ENCODE measurements at places on chromosomes 7 and 10.

GRCh38 chr7:39672176-39672575, 48.8 kb downstream of the RALA start:
- DNase-seq = no peak

DNA sequence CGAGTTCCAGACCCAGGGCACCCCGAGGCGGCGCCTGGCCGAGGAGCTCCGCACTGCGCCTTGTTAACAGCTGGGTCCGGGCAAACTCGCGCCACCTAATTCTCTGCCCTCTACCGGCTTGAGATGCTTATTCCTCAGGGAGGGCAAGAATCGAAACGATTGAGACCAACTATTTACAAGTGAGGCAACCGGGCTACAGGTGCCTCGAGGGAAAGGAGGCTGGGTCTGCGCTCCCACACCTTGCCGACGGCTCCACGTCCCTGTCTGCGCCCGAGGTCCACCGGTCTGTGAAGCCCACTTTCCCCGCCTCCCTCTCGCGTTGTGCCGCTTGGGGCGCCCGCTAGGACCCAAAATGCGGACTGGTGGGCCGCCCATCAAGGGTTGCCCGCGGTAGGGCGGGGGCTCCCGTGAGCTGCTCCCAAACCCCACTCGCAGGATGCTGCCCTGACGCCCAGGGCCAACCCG, 527 bp downstream of the AKR1B1 start:
- DNase-seq = no peak

GRCh38 chr10:72037266-72037665, 51.1 kb downstream of the SPOCK2 start:
- DNase-seq = no peak

GRCh38 chr7:73487486-73487885, 34.6 kb downstream of the BAZ1B start:
- DNase-seq = no peak

GRCh38 chr10:106504536-106504935, 660.0 kb downstream of the SORCS1 start:
- DNase-seq = no peak

- no peak for DNase-seq
Measured at GRCh38 chr7:71017602-71018001, 114.3 kb upstream of the GALNT17 start.

DNA sequence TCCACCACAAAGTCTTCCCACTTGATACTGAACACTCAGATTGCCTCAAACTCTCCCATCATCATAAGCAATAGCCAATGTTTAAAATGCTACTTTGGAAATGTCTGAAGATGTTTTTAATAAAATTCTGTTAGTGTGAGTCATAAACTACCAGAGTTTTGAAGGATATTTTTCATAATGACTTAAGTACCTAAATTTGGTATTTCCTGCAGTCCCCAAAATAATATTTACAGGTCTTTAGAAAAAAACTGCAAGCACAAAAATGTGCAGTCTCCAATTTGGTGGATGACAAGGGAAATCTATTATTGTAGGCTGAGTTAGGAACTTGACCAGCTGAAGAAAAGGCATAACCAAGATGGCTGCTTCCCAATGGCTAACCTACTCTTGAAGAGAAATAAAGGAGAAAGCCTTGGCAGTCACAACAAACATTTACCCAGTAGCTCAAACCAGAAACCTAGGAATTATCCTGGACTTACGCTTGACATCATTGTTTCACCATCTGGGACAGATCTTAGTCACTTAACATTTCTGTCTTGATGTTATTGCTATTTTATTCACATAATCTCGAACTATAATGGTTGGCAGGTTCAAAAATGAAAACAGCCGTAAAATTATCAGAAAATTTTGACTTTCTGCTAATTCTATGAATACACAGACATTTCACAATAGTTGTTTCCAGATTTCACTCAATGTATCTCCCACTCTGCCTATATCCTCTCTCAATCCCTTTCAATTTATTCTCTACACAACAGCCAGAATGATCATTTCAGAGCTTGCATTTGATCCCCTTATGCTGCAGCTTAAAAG, 111.2 kb upstream of the STEAP1B start:
- DNase-seq = no peak

GRCh38 chr7:134480202-134480601, 21.3 kb upstream of the AKR1B1 start:
- no peak for DNase-seq

- no peak for DNase-seq
Measured at GRCh38 chr10:10128387-10128786, 889.3 kb upstream of the CELF2 start.

DNA sequence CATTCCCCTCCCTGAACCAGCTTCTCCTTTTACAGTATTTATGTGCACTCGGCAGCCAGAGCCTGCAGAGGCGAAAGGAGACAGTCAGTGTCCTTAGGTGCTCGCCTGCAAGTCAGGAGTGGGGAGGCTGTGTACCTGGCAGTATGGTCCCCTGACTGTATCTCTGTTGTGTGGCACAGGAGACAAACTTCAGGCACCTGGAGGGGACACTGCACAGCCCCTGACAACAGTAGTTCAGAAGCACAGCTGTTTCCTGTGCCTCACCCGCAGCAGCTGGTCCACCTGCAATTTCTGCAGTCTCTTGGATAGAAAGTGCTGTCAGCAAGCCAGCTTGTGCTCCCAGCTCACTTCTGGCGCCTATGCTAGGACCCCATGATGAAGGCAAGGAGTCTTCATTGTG, 73.4 kb upstream of the LAMB4 start:
- no peak for DNase-seq

GRCh38 chr10:1368842-1369171, 312.6 kb downstream of the WDR37 start:
- no peak for DNase-seq

- no peak for DNase-seq
Measured at GRCh38 chr7:47470567-47471357, 111.1 kb downstream of the TNS3 start.

DNA sequence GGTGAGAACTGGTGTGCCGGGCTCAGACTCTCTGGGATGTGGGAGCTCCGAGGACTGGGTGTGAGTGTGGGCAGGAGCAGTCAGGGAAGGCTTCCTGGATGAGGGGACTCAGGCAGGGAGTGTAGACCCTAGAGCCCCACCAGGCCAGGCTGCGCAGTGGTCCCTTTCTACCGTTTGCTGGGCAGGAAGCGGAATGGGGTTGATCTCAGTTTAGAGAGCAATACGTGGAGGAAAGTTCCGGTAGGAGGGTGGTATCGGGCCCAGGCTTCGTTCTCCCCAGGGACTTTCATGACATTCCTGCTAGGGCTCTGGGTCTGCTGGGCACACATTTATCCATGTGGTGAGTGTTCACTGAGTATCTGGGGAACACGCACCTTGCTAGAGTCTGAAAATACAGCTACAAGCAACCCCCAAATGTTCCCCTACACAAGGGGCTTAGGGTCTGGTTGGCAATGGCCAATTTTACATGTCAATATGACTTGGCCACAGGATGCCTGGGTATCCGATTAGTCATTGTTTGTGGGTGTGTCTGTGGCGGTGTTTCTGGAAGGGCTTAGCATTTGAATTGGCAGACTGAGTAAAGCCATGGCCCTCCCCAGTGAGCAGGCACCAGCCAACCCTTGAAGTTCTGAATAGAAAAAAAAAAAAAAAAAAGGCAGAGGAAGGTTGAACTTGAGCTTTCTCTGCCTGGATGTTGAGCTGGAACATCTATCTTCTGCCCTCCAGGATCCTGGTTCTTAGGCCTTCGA, 20.8 kb downstream of the GHRHR start:
- DNase-seq = peak; percentile 74

DNA sequence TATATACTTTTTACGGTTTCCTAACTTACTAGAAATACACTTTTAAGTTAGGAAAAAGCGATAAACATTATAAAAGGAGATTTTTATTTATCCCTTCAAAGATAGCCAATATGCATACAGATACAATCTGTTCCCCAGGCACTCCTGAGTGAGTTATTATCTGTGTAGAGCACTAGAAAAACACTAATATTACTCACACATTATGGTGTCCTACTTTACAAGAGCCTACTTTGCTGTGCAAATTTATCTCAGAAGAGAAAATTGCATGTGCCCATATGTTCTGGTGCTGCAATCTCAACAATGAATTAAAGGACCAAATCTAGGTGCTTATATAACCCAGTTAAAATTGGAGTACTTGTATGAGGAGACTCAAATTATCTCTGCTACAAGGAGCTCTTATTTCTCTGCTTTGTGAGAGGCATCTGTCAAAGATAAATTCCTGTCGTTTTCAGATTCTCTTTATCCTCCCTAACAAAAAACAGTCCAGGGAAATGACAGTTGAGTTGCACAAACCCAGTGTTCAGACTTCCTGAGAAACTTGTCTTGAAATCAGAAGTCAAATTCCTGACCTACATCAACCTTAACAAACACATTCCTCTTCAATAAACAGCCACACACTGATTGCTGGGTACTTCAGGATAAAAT, 28.9 kb downstream of the CPA1 start:
- no peak for DNase-seq

DNA sequence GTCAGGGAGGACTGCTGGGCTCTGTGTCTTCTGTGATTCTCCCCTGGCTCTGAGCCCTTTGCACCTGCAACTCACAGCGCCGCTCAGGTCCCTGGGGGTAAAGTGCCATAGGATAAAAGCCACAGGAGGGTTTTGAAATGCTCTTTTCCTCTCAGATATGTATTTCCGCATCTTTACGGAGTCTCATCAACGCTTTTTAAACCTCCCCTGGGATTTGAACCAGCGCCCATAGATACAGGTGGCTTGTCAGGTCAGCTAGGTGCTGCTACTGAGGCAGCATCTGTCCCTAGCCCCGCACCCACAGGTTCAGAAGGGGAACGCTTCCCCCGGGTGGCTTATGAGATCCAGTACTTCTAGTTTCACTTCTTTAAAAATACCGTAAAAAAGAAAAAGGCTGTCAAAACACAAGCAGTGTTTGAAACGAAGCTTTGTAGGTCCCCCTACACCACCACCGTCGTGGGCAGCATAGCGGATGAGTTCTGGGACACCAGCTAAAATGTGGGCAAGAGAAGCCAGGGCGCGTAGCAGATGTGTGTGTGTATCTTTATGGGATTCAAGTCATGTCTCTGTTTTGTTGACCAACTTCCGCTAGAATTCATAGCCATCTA, 173.5 kb downstream of the CUX1 start:
- no peak for DNase-seq

DNA sequence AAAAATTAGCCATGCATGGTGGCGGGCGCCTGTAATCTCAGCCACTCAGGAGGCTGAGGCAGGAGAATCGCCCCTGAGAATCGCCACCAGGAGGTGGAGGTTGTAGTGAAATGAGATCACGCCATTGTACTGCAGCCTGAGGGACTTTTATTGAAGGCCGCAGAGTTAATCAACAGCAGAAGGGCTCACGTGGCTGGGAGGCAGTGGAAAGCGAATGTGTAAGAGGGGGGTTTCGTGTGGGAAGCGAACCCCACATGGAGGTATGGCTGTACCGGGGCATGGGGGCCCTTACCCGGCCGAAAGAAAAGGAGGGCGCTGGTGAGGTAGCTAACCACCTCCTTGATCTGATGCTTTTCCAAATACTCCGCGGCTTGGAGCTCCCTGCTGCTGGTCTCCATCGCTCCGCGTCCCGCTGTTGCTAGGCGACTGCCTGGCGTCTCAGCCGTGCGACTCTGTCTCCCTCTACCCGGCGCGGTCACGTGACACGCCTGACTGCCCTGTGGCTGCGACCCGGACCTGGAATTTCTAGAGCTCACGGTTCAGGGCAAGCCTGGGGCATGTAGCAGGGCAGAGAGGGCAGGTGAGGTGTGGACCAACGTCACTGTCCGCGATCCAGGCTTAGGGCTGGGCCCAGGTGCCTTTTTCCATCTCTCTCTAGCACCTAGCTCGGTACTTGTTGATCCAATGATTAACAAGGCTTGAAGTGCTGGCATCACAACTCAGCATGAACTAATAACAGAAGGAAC, at the start of gene EFCAB10:
TSS of gene EFCAB10 (minus strand) at position 428 of the 746 bp plus-strand sequence. CDS start at position 398, 30 bp downstream.
- no peak for DNase-seq

DNA sequence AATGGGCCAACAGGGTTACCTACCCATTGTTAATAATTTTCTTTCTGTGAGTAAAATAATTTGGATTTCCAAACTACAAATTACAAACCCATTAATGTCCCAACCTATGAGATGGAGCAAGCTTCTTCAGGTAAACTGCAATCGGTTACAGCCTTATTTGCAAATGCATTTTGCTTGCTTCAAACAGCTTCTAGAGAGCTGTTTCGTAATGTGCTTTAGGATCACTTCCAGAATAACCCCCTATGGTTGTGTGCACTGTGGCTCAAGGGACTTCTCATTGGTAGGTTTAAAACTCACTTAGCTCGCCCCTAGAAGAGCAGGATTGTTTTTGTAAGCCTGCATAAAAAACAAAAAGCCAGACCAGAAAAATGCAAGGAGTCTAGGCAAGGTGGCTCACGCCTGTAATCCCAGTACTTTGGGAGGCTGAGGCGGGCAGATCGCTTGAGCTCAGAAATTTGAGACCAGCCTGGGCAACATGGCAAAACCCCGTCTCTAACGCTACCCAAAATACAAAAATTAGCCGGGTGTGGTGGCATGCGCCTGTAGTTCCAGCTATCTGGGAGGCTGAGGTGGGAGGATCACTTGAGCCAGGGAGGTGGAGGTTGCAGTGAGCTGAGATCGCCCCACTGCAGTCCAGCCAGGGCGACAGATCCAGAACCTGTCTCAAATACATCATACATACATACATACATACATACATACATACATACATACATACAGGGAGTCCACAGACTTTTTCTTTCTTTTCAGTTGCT, 3.3 kb upstream of the MAP3K8 start:
- DNase-seq = no peak
